ENCODE measurements at places on chromosomes 4 and X.
A peak's percentile ranks its signal among the peaks of the same experiment; 100 is the strongest.

GRCh38 chr4:142044271-142044670 lies 407.9 kb downstream of the IL15 start:
- DNase-seq = no peak

DNA sequence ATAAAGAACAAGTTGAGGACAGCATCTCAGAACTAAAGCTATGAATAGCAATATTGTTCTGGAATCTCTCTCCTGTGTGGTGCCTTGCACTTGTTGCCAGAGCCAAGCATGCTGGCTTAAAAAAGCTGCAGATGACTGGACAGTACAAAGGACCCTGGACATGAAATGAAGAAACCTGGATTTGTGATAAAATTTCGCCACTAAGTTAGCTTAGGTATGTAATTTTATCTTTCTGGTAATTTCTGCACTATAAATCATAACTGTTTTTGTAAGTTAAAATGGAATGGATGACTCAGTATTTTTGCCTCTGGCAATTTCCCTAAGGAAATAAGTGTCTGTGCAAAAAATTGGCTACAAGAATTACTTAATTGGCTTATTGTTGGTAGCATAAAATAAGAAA lies 317.2 kb downstream of the CAMK2D start:
- DNase-seq = no peak

DNA sequence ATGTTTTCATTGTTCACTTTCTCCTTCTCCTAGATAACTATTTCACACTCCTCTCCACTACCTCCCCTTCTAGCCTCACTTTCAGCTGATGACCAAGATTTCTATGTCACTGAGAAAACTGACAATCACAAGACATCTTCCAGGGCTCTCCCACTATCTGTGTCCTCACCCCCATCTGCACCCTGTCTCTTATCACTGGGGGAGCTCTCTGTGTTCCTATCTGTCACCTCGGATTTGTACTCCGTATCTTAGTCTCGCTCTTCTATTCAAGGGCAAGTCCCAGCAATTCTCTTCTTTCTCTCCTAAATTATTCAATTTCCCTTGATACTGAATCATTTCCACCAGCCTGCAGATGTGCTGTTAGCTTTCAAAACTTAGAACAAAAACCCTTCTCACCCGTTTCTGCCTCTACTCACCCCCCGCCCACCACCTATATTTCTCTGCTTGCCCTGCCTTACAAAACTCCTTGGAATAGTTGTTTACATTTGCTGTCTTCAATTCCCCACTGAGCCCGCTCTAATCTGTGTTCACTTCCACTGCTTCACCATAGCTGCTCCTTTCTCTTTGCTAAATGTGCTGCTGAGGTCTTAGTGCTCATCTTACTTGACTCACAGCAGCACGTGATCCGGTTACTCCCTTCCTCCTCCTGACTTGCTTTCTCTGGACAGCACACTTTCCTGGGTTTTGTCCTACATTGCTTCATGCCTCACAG lies 293.2 kb downstream of the UNC5C start:
- peak; percentile 68 for DNase-seq

- no peak for DNase-seq
Measured at GRCh38 chr4:107792711-107793110, 32.0 kb upstream of the SGMS2 start.

DNA sequence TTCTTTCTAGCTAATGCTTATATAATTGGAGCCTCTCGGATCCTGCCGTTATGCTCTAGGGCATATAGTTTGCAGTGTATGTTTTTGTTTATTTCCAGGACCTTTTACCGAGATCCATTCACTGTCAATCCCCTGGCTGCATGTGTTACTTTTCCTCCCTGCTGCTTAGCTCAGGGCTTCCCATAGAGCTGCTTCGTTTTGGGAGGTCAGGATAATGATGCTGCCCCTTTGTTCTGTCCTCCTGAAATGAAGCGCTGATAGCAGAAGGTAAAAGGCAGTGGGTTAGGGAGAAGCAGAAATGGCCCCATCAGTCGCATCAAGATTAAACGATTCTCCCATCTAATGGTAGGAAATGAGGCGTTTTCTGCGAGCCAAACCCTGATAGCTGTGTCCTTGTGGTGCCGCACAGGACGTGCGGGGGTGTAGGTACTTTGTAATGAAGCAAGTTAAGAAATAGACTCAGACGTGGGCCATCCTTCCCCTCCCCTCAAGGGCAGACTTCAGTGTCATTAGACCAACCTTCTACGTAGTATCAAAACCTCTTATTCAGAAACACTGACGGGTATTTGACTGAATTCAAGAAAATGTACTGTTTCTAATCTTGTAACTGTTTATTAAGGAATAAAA lies 37.3 kb downstream of the AFF2 start:
- no peak for DNase-seq

DNA sequence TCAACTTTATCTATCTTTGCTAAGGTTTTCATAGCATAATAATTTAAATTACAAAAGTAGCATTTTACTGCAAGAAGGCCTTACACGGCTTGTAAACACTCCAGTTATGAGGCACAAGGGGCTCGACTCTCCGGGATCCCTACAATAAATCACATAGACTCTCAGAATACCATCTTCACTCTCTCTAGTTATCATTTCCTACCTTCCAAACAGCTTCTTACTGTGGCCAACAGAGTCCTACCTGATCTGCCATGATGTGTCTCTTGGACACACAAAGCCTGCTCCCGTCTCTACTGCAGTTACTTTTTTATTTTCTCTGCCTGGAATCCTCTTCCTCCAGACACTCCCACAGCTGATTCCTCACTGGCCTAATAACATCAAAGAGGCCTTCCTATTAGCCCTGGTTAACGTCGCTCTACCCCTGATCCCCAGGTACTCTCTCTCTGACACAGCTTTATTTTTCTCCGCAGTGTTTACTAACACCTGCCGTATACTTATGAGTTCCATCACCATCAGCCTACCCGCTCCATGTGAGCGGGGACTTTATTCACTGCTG lies 559.6 kb upstream of the DIPK2B start:
- DNase-seq = no peak

GRCh38 chr4:54661686-54662085 lies 3.9 kb downstream of the KIT start:
- DNase-seq = no peak

GRCh38 chr4:171239196-171239595 lies 574.0 kb upstream of the GALNTL6 start:
- no peak for DNase-seq

DNA sequence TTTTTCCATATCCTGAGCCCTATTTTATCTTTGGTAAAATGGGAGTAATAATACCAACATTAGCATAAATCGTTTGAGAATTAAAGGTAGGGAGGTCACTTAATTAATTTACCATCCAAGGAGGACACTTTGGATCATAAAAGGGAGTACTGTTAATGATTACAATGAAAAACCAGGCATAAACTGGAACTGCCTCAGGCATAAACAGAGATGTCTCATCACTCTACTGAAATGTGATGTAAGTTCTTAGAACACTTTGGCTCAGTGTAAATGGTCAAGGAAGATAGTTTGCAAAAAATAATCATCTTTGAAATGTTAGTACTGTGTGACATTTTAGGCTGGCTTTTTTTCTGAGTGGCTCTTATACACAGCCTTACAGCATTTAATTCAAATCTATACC lies 268.7 kb downstream of the SLC39A8 start:
- DNase-seq = no peak

GRCh38 chrX:139967300-139967699 lies 2.0 kb upstream of the CXorf66 start:
- no peak for DNase-seq

DNA sequence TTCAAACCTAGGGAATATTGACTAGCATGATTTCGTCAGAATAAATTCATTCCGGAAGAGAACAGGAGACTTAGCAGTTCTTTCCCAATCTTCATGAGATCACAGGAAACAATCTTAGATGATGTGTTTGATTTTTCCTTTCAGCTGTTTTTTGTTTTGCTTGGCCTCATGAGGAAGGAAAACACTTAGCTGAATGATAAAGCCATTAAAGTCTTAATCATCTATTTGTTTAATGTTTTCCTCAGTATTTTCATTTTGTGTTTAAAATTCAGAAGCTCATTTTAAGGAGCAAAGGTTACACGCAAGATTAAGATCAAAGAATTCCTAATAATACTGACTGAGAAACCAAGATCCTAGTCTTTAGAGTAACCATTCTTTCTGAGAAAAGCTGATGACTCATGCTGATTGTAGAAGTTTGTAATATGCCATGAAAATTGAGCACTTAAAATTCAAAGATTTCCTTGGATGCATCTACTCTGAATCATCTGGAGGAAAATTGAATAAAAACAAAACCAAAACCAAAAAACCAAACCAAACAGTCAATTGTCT lies 15.4 kb upstream of the TBC1D19 start:
- DNase-seq = no peak

- DNase-seq = no peak
Measured at GRCh38 chrX:114065577-114066223, 518.2 kb upstream of the HTR2C start.

DNA sequence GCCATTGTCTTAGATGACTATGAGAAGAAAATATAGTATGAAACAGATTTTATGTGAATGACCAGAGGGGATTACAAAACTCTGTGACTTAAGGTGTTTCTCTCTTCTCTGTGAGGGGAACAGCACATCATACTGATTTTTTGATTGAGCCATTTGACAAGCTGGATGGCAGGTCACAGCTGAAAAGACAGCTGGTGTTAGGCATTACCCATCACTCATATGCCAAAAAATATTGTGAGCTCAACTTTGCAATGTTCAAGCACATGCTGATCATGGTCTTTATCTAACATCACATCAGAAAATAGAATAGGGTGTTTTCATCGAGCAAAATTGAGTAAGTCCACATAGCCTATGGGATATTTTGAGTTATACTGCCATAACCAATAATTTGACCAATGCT lies 86.7 kb upstream of the TECRL start:
- no peak for DNase-seq

DNA sequence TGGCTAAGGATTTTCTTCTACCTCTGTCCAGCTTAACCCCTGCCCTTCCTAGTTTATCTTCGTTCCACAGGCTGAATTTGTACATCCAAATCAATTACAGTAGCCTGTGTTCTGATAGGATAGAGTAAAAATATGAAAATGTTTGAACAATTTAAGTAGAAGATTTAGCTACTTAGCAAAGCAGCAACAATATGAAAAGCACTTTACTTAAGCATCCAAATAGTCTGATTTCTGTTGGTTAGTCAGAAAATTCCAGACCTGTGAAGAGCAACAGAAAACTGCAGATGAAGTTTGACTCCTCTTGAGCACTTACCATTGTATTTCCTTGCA lies 2.0 kb downstream of the ARSJ start:
- DNase-seq = no peak

DNA sequence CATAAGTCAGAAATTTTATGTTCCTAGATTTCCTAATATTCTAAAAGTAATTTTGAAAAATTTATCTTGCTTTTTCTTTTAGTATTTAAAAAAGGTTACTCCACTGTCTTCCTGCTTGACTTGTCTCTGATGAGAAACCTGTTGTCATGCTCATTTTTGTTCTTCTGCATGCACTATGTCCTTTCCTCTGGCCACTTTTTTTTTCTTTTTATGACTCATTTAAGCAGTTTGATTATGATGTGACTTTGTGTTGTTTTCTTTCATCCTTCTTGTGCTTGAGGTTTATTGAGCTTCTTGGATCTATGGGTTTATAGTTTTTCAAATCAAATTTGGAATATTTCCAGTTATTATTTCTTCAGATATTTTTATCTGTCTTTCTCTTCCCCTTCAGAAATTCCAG lies 12.0 kb upstream of the UFSP2 start:
- DNase-seq = no peak

DNA sequence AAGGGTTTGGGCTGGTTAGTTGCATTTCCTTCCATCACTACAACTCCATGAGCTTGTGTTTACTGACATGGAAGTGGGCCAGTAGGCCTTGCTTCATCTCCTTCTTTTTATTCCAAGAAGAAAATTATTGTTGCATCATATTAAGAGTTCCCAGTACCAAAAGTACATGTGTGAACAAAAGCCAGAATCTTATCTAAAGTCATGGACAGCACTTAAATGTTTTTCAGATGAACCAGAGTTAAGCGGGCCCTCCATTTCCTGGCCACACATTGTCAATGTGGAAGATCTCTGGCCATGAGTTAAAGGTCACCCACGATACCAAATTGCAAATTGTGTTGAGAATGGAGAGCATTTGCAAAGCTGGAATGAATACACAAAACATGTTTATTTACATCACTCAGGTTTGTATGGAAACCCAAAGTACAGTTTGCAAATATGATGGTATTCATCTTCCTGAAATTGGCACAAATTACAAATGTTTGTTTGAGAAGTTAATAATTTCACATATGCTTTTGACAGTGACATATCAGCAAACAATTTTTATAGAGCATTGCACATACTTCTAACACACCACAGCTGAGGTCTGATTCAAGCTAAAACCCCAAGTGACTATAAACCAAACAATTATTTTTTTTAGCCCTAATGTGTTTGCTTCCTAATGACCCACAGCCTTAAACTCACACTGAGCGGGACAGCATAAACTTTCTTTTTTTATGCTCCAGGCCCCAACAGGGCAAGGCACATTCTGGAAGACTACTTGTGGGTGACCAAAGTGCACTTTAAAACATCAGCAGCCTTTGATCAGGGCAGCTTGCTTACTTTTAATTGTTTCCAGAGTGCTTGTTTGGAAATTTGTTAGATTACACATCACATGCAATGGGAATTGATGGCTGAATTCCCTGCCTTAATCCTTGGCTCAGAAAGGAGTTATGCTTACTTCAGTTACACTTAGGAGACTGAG lies 502.9 kb upstream of the SLIT2 start:
- DNase-seq = no peak

DNA sequence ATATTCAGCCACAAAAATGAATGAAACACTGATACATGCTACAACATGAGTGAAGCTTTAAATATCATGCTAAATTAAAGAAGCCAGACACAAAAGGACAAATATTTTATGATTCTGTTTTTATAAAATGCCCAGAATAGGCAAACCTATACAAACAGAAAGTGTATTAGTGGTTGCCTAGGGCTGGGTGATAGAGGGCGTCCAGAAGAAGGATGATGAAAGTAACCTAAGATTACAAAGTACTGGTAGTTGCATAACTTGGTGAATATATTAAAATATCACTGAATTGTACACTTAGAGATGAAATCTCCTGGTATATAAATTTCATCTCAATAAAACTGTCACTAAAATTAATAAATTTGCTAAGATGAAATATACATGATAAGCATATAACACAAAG lies 67.5 kb downstream of the FBXW7 start:
- no peak for DNase-seq

DNA sequence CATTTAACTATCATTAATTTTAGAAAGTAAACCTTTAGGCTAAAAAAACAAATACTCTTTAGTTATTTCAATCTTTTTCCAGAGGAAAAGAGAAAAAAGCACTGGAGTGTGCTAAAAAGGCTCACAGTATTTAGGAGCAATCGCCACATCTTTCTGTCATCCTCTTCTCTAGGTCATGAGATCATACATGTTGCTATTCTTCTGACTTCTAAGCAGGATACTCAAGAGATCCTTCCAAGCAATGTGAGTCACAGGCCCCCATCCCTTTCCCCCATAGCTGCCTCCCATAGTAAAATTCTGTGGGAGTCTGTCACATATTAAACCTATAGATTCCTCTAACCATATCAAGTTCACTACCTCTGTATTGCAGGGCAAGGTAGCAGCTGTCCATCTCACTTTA lies 7.7 kb downstream of the EDNRA start:
- DNase-seq = no peak

- no peak for DNase-seq
Measured at GRCh38 chr4:94491322-94491721, 39.6 kb downstream of the PDLIM5 start.
